Tongue (tissue), 3 donors: ENCODE measurements at places on chromosomes 13 and 19. TPM values are rescaled to one million over a fixed set of nuclear protein-coding genes. Genes with fewer than 3 reads are reported as not detected.

The MIA gene
- total RNA-seq = 1.9 TPM

The ZNF77 gene
- 5.2 TPM for total RNA-seq

The PLIN5 gene
- 4.8 TPM for total RNA-seq

The VRK3 gene
- 23.2 TPM for total RNA-seq

The IQCN gene
- total RNA-seq = 0.62 TPM
